Esophagus muscularis mucosa (tissue), 4 donors: ENCODE measurements at places on chromosomes 7 and 10. TPM values are rescaled to one million over a fixed set of nuclear protein-coding genes. Genes with fewer than 3 reads are reported as not detected.

CPA5 gene
- not detected for total RNA-seq

FGFBP3 gene
- 0.66 TPM for total RNA-seq

AIFM2 gene
- total RNA-seq = 17.0 TPM

DNA sequence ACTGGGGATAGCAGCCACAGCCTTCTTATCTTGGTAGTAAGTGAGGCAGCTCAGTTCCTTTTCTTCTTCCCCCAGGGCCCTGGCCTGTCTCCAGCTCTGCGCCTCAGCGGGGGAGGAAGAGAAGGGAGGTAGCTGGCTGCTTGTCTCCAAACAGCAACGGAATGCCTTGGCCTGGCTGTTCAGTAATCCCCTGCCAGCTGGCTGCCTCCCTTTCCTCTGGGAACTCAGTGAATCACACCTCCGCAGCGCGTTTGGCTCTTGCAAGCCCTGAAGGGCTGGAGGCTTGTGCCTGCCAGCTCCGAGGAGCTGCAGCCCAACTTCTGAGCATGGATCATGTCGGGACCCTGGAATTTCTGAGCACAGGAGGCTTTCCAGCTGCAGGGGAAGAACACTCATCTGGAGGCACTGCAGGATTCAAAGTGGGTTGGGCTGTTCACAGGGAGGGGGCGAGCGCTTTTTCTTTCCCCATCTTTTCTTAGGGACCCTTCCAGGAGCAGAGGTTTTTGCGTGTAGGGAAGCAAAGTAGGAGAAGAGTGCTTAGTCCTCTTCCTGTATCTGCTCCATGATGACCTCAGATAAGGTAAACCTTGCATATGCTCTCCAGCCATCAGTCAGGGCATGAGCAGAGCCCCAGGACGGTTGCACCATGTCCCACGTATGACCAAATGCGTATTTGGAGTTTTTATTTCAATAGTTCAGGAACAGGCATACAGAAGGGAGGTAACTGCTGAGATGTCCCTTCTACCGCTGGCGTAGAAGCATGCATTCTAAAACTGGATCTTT is 253.2 kb upstream of the INHBA start:
- peak; percentile 98 for DNase-seq
- no peak overlapping the region for H3K4me3 ChIP-seq
- H3K27ac ChIP-seq = peak overlapping the region; percentile 40
- H3K27me3 ChIP-seq = no peaks in the 10 kb centered on the region

DNA sequence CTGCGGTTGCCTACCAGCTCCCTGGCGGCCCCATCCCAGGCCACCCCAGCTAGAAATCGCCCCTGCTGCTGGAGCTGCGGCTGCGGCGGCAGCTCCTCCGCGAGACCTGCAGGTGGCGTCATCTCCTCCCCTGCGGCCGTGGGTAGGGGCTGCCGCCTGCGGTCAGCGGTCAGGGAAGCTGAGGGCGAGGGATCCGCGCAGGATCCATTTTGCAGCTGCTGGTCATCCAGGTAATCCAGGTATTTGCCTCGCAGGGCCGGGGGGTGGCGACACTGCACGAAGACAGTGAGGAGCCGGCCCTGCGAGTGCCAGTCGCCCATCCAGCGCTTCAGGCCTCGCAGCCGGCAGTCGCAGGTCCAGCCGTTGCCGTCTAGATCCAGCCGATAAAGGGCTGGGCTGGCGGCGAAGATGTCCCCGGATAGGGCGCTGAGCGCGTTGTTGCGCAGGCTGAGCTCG is 1.5 kb downstream of the TRIL start:
- H3K36me3 ChIP-seq = no peaks in the 10 kb centered on the region
- peaks cover 22% of the 10 kb centered on the region for H3K27me3 ChIP-seq
- DNase-seq = peak; percentile 85
- peak overlapping the region; percentile 57 for H3K4me3 ChIP-seq
- H3K4me1 ChIP-seq = peaks cover 34% of the 10 kb centered on the region

- H3K27ac ChIP-seq = peak overlapping the region; percentile 85
- peaks cover 65% of the 10 kb centered on the region for H3K4me1 ChIP-seq
- no peak for DNase-seq
- no peaks in the 10 kb centered on the region for H3K27me3 ChIP-seq
- H3K4me3 ChIP-seq = peak overlapping the region; percentile 63
Measured at GRCh38 chr7:120991581-120991980, 3.1 kb downstream of the CPED1 start.

- H3K27ac ChIP-seq = no peak overlapping the region
- no peak for DNase-seq
- H3K4me3 ChIP-seq = no peak overlapping the region
- H3K4me1 ChIP-seq = no peaks in the 10 kb centered on the region
- no peaks in the 10 kb centered on the region for H3K27me3 ChIP-seq
Measured at GRCh38 chr7:21352540-21353387, 75.1 kb upstream of the SP4 start.

DNA sequence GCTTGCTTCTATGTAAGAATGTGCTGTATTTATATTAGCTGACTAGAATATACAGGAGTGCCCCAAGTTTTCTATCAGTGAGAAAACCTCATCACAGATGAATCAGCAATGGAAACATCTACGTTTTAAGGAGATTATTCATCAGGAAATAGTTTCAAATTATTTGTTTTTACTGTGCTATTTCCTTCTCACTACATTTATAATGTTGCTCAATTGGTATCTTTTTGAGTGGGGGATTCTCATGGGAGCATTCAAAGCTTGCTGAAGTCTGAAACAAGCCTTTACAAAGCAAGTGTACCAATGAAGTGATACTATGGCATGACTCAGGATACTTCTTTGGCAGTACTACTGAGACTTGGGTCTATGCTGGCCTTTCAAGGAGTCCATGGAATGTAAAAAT is 191.1 kb upstream of the SLC26A5 start:
- no peaks in the 10 kb centered on the region for H3K4me1 ChIP-seq
- H3K27me3 ChIP-seq = no peaks in the 10 kb centered on the region
- H3K36me3 ChIP-seq = no peaks in the 10 kb centered on the region
- no peak overlapping the region for H3K27ac ChIP-seq

DNA sequence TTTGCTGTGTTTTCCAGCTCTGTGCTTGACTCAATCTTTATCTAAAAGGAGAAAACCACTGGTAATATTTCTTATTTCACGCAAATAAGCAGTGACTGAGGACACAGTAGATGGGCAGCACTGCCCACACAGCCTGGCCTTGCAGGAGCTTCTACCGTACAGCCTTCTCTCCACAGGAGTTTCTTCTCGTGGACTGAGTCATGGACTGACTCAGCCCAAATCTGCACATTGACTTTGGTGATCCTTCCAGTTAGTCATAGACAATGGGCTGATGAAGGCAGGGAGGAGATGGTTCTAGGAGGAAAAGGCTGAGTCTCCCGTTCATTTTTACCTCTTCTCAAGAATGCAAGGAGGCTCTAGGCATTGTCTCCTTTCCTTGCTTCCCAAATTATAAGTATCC is 200.7 kb downstream of the RAPGEF5 start:
- H3K27ac ChIP-seq = no peak overlapping the region
- no peaks in the 10 kb centered on the region for H3K27me3 ChIP-seq
- no peak for DNase-seq
- H3K4me1 ChIP-seq = no peaks in the 10 kb centered on the region
- H3K4me3 ChIP-seq = no peak overlapping the region
- no peaks in the 10 kb centered on the region for H3K36me3 ChIP-seq

DNA sequence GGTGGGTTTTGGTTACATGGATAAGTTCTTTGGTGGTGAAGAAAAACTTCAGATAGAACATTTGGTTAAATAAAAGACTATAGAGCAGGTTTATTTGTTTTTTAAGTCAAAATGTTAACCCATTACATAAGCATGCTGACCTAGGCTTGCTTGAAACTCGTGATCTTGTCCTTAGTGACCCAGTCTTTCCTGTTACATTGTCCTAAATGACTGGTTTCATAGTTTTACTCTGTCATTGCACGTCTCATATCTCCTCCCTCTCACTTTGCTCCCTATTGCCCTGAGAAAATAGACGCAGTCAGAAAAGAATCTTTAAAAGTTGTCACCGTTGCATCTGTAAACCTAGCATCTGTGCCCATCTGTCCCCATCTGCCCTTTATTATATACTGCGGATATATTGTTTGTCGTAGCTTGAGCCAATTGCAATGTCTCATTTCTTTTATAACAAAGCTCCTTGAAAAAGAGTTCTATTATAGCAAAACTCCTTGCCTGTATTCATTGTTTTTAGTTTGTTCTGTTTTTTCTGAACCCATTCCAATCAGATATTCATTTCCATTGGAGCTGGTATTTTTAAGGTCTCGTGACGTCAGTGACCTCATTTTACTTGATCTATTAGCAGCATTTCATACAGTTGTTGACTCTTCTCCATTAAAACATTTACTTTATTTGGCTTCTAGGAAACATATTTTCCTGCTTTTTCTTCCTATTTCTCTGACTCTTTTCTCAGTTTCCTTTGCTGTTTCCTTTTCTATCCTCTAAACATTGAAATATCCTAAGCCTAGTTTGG is 57.3 kb downstream of the HELLS start:
- no peaks in the 10 kb centered on the region for H3K27me3 ChIP-seq
- no peak overlapping the region for H3K4me3 ChIP-seq
- H3K36me3 ChIP-seq = no peaks in the 10 kb centered on the region
- no peak for DNase-seq
- no peak overlapping the region for H3K27ac ChIP-seq

GRCh38 chr10:30577048-30577447 is 52.5 kb downstream of the LYZL2 start:
- no peaks in the 10 kb centered on the region for H3K36me3 ChIP-seq
- H3K4me3 ChIP-seq = no peak overlapping the region
- H3K4me1 ChIP-seq = no peaks in the 10 kb centered on the region
- DNase-seq = no peak
- H3K27ac ChIP-seq = no peak overlapping the region

GRCh38 chr7:7742223-7742622 is 23.8 kb upstream of the RPA3 start:
- H3K27ac ChIP-seq = no peak overlapping the region
- DNase-seq = no peak
- no peaks in the 10 kb centered on the region for H3K4me1 ChIP-seq
